CD4-positive, CD25-positive, alpha-beta regulatory T cell (primary cell): ENCODE measurements at places on chromosomes 5 and 9. TPM values are rescaled to one million over a fixed set of nuclear protein-coding genes. Genes with fewer than 3 reads are reported as not detected.

SLC36A2 gene
- not detected for total RNA-seq

GRCh38 chr9:93111371-93112115, 15.5 kb downstream of the CARD19 start:
- no peak for DNase-seq

- no peak for DNase-seq
Observed at GRCh38 chr5:8349855-8350254, 480.9 kb downstream of the MTRR start.

DNA sequence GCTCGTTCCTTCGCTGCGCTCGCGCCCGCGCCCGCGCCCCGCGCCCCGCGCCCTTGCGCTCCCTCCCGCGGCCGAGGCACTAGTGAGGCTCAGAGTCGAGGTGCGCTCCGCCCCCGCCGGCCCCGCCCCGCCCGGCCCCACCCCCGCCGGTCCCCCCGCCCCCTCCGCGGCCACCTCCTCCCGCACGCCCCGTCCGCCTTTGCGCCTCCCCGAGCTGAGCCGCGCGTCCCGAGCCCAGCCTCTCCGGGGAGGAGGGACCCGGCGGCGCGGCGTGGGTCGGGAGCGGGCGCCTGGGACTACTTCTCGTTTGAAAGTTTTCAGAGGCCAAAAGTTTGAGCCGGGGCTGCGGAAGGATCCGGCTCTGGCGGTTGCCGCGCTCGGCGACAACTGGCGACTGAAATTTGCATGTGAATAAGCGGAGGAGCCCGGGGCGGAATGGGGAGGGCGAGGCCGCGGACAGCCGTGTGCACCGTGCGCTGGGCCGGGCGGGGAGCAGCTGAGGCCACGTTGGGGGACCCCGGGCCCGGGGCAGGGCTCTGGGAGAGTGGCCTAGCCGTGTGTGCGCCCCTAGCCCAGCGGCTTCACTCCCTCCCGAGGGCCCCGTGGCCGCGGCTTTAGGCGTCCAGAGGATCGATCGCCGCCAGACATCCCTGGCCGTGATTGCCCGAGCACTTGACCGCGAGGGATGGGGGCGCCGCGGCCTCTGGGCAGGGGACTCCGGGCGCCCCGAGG, at the start of gene NOTCH1:
TSS of gene NOTCH1 (minus strand) at position 84 of the 732 bp plus-strand sequence. CDS start 262 bp downstream, outside the sequence.
- peak; percentile 81 for DNase-seq

- DNase-seq: no peak
Observed at GRCh38 chr5:132291026-132291425, 3.2 kb upstream of the SLC22A4 start.

- DNase-seq: no peak
Observed at GRCh38 chr9:126809068-126809467, 4.2 kb downstream of the ZBTB43 start.

GRCh38 chr5:35881758-35882157, 25.1 kb downstream of the IL7R start:
- no peak for DNase-seq
